ENCODE measurements at places on chromosomes 7 and 10.

DNA sequence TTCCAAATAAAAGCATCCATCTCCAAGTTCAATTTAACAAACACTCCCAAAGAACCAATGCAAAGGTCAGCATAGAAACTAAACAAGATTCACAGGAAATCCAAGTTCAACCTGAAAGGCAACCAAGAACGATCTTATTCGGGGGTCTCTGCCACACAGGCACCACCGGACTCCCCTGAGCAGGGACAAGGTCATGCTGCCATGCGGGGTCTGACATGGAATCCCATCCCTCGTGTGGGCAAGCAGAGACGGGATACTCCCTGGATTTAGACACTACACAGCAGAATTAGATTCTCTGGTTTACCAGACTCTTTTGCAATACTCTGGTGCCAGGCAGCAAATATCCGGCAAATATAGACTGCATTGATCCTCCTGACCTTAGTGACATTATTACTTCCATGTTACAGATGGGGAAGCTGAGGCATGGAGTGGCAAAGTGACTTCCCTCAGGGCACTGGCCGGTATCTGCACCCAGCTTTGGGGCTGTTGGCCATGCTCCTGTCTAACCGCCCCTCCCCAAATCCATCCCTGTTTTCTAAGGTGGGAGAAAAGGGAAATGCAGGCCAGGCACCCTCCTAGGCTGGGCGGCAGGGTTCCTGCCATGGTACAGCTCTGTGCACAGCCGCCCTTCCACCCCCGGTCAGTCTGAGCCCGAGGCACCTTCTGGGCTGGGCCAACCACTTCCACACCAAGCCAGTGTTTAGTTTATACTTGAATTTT, 111.8 kb downstream of the VIPR2 start:
- DNase-seq = no peak

- no peak for DNase-seq
These were observed 206.3 kb downstream of the THSD7A start for GRCh38 chr7:11625669-11626068.

DNA sequence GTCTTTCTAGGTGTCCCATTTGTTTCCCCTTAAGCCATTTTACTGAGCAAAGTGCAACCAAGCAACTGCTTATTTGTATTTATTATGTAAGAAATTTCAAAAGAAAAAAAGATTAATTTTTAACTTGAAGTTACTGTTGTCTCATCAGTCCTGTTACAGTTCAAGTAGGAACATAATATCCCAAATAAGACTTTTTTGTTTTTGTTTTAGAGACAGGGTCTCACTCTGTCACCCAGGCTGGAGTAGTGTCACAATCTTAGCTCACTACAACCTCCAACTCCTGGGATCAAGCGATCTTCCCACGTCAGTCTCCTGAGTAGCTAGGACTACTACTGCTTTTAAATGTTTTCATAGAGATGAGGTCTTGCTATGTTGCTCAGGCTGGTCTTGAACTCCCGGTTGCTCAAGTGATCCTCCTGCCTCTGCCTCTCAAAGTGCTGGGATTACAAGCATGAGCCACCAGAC, 101.9 kb downstream of the MICU1 start:
- no peak for DNase-seq

DNA sequence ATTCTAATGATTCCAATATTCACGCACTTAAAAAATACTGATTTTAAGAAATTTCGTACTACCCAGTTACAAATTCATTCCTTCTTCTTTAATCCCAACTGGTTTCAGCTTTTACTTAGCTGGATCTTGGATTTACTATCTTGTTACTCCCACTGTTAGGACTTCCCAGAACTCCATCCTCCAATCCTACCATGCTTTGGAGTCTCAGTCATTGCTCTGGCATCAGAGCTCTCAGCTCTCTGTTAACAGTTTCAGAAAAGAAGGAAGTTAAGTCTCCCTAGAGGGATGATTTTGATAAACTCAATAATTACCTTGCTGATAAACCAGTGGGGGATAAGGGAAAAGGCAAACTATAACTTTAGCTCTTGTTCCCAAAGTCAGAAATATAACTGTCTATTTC, 9.5 kb downstream of the PPA1 start:
- DNase-seq = no peak

GRCh38 chr10:87867453-87867852, 4.0 kb downstream of the PTEN start:
- no peak for DNase-seq
